Activated T-cell treated with anti-CD3 and anti-CD28 coated beads, Interleukin-2, amount 50 U/mL, for 24 hours (primary cell): ENCODE measurements at places on chromosomes 1 and 21.

GRCh38 chr1:107263291-107263915, 122.6 kb downstream of the NTNG1 start:
- no peaks in the 10 kb centered on the region for H3K36me3 ChIP-seq
- H3K4me3 ChIP-seq = no peak overlapping the region
- H3K27ac ChIP-seq = no peak overlapping the region
- peaks cover 2% of the 10 kb centered on the region for H3K4me1 ChIP-seq
- no peaks in the 10 kb centered on the region for H3K27me3 ChIP-seq

DNA sequence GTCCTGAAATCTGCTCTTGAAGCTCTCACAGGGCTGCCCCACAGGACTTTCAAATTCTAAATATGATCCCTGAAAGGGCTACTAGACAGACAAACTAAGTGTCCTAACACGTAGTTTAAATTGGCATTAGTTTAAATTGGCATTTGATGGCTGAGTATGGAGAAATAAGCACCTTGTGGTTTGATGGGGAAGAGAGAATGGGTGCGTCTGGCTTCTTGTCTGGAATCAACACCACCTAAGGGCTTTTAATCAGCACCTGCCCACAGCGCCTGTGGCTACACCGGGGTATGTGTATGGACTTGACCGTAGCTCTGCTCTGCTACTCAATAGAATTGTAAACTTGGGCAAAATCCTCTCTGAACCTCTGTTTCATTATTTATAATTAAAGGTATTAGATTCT, 5.7 kb upstream of the LAMB3 start:
- no peaks in the 10 kb centered on the region for H3K27me3 ChIP-seq
- no peak overlapping the region for H3K4me3 ChIP-seq
- no peaks in the 10 kb centered on the region for H3K36me3 ChIP-seq

DNA sequence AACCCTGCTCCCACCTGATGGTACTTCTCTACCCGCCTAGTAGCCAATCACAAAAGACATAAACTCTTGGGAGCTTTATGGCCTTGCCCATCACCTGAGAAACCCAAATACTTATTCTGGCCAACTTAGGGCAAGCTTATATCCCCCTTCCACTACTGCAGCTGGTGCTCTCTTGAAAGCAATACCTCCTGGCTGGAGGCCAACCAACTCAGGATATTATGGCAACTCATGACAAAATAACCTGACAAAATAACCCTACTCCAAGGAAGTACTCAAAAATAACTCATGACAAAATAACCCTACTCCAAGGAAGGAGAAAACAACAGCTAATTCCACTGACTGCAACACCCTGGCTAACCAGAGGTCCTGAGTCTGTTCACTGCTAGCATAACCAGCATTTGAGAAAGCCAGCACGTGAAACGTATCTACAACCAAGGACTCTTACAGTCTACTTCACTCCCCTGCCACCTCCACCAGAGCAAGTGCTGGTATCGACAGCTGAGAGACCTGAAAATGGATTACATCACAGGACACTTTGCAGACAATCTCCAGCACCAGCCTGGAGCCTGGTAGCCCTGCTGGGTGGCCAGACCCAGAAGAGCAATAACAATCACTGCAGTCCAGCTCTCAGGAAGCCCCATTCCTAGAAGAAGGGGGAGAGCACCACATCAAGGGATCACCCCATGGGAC, 179.9 kb downstream of the COL24A1 start:
- H3K27ac ChIP-seq = no peak overlapping the region
- H3K4me1 ChIP-seq = no peaks in the 10 kb centered on the region
- H3K4me3 ChIP-seq = no peak overlapping the region
- no peak for DNase-seq
- H3K27me3 ChIP-seq = no peaks in the 10 kb centered on the region

DNA sequence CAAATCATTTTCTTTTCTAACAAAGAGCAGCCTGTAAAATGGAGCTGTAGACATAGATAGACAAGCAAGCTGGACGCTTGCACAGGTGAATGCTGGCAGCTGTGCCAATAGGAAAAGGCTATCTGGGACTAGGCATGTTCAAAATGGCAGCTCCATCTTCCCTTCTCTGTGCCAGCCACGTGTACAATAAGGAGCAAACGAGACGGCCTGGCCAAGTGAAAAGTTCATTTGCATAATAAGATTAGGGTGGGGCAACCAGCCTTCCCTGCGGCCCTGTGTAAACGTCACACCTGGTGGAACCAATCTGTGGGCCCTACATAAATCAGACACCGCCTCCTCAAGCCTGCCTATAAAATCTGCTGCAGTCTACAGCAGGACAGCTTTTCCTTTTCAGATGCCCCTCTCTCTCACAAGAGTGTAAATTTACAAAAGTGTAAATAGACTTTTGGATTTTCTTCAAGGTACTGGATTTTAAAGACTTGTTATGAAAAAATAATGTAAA, 16.6 kb upstream of the EDEM3 start:
- H3K4me3 ChIP-seq = no peak overlapping the region
- DNase-seq = no peak
- H3K27ac ChIP-seq = no peak overlapping the region
- no peaks in the 10 kb centered on the region for H3K27me3 ChIP-seq
- H3K36me3 ChIP-seq = no peaks in the 10 kb centered on the region

DNA sequence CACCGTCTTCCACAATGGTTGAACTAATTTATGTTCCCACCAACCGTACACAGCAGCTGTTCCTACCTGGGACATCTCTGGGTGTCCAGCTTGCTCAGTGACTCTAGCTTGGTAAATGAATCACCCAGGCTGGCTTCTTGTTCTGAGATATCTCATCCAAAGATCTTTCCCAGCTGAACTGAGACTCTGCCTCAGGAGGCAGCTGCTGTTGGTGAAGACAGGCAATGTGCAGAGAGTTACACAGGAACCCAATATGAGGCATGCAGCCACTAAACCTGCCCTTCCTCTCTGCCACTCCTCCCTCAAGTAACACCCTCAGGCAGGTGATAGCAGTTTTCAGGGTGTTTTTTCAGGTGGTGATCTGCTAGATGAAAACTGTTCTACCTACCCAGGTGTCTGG, 14.0 kb upstream of the FOXO6 start:
- H3K4me3 ChIP-seq = no peak overlapping the region
- H3K36me3 ChIP-seq = no peaks in the 10 kb centered on the region
- H3K4me1 ChIP-seq = peaks cover 11% of the 10 kb centered on the region
- peaks cover 28% of the 10 kb centered on the region for H3K27me3 ChIP-seq

DNA sequence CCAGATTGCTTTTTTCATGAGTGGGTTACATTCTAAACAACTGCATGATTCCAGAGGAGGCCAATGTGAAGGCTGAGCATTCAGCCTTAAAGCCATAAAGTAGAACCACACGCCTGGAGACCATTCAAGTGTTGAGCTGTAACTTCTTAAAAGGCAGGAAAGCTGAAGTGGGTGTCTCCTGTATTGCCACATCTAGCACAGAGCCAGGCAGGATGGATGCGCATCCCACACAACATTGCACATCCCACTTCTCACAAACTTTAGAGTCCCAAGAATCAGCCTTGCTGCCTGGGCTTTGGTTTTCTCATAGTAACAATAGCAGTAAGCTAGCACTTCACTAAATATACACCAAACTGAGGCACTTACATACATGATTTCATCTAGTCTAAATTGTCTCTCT, 151.7 kb downstream of the DAB1 start:
- H3K27ac ChIP-seq = no peak overlapping the region
- no peaks in the 10 kb centered on the region for H3K27me3 ChIP-seq
